ENCODE measurements at places on chromosomes 4 and X. TPM values are rescaled to one million over a fixed set of nuclear protein-coding genes. Genes with fewer than 3 reads are reported as not detected.

The ASB12 gene
- not detected for total RNA-seq

The MSANTD1 gene
- 0.32 TPM for total RNA-seq

The GIMD1 gene
- not detected for total RNA-seq

The ALPK1 gene
- total RNA-seq: 19.0 TPM

The FHL1 gene
- 15.8 TPM for total RNA-seq

The EMCN gene
- total RNA-seq: not detected

The TRMT44 gene
- total RNA-seq: 5.7 TPM

The IGFBP7 gene
- 4.3 TPM for total RNA-seq

DNA sequence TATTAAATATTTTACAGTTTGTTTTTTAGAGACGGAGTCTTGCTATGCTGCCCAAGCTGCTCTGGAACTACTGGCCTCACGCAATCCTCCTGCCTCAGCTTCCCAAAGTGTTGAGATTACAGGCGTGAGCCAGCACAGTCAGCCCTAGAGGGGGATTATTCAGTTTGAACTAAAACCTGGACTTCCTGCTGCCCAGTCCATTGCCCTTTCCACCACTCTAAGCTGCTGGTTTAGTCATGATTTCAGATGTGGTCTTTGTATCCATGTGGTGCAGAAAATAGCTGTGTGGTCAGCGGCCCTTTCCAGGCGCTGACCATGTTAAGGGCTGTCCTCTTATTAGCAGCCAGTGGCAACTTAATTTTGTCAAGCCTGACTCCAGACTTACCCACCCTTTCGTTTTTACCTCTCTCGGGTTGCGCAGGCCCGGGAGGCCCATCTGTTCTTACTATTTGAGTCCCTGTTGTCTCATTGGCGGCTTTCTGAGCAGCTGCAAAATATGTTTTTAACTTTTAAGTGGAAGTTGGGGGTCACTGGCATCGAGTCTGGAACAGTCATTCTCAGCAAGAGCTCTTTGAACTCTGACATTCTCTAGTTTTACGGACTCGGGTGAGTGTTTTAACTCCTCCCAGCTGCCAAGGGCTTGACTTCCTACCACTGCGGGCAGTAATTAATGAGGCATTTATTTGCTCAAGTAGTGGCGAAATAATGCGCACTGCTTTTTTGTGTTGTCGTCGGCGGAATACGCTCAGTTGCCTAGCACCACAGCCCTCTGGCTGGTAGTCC, 773 bp upstream of the VMA21 start:
- DNase-seq: peak; percentile 6

DNA sequence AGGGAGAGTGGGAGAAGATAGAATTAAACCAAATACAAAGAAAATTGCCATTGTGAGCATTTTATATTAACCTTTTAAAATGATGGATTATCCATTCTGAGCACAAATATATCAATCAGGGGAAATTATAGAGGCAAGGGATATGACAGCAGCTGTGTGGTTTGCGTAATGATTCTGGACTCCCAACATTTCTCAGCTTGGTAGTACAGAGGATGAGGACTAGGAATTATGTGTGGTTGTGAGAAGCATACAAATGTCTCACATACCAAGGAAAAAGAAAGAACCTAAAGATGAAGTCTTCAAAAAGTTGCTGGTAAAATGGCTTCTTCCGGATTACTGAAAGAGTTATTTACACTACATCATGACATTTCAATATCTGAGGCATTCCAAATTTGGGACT, 674.6 kb upstream of the NR3C2 start:
- no peak for DNase-seq

DNA sequence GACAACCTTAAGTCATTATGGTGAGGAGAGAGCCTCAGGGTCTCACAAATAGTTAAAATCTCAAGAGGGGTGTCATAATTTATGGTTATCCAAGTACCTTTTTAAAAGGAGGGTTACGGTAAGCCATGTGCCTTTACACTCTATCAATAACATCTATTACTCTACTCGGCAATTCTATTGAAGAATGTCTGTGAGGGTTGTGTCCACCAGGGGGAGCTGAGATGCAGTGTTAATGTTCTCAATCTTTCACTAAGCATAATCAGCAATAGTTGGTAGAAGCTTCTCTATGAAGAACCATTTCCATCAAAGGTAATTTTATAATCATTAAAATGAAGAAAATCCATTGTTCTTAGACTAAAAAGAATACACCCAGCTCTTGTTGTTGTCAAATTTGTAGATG, 457.4 kb downstream of the CENPC start:
- peak; percentile 30 for DNase-seq

DNA sequence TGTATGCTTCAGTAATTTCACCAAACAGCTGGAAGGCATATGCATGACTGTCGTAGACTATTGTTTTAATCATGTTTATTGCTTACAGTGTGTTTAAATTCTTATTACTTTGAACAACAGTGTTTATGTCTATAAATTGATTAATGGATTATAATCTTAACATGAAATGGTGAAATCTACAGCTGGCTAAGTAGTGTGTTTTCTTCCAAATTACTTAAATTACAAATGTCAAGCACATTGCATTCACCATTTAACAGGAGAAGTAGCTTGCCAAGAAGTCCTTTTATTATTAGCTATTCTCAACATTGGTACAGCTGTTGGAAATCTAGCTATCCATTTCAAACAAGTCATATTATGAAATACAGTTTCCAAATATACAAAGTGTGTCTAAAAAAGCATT, 849.3 kb upstream of the PCDH10 start:
- no peak for DNase-seq

GRCh38 chr4:41257257-41257901, 651 bp downstream of the UCHL1 start:
- peak; percentile 69 for DNase-seq

DNA sequence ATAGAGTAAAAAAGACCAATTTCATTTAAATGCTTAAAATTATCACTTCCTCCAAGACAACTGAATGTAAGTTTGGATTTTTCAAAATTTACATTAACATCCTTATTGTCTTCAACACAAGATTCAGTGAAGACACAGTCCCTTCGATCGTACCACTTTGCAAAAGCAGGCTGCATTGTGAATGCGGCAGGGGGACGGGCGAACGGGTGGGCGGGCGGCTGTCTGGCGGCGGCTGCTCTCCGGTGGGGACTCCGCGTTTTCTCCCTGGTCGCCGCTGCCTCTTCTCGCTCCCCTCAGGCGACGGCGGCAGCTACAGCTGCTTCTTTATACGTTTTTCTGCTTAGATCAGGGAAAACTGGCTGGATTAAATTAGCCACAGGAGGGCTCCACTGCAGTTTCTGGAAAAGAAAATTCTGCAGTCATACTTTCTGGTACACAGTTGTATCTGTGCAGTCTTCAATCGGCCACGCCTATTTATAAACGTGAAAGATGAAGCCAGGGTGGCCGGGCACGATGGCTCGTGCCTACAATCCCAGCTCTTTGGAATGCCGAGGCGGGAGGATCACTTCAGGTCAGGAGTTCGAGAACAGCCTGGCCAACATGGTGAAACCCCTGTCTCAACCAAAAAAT, 33.9 kb upstream of the HPF1 start:
- peak; percentile 64 for DNase-seq

- DNase-seq: no peak
These were observed 143.1 kb downstream of the C4orf33 start for GRCh38 chr4:129239088-129239487.

DNA sequence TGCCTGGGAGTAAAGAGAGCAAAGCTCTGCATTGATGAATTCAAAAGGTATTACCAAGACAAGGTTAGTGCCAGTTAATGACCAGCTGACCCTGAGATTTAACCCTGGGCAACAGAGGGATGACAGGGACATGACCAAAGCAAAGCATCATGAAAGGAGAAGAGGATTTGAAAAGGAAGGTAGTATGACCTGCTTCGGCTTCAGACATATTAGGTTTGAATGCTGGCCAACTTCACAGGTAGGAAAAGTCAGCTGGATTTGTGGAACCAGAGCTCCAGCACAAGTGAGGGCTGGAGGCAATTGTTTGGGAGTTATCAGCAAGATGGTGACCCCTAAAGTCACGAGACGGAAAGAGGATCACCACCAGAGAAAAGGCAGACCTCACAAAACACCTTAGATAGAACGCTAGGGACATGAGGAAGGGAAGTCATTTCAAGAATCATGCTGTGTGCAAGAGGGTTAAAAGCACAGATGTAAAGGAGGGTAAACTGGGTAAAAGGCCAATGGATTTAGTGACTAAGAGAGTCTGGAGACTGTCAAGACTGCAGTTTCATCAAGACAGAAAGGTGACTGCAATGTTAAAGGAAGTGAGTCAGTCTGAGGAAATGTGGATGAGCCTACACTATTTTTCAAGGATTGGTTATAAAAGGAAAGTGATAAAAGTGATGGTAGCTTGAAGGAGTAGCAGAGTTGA, 45.6 kb downstream of the SH3RF1 start:
- peak; percentile 41 for DNase-seq

GRCh38 chrX:48472851-48473703, 2.9 kb upstream of the FTSJ1 start:
- DNase-seq: no peak

DNA sequence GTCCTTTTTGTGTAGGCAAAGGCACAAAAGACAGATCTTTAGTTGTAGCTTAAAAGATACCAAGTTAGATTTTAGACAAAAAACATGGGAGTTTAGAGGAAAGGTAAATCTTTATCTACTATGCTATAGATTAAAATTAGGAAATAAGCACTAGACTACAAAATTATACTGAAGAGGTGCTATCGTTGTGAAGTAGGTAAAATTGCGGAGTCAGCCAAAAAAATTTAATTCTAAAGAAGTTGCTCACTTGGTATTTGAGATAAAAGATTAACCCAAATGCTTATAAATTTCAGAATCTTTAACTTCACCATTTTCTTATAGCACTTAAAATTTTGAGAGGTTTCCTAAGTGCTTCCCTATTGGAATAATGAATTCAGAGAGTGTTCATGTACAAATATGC, 604.1 kb downstream of the GRXCR1 start:
- DNase-seq: no peak

GRCh38 chr4:76963131-76963750, 13.7 kb downstream of the SEPTIN11 start:
- DNase-seq: no peak
